Frontal cortex (tissue), 4 donors: ENCODE measurements at places on chromosomes 12 and 14. TPM values are rescaled to one million over a fixed set of nuclear protein-coding genes. Genes with fewer than 3 reads are reported as not detected.

- DNase-seq: no peak
Observed at GRCh38 chr14:63877550-63877939, 24.7 kb downstream of the SYNE2 start.

DNA sequence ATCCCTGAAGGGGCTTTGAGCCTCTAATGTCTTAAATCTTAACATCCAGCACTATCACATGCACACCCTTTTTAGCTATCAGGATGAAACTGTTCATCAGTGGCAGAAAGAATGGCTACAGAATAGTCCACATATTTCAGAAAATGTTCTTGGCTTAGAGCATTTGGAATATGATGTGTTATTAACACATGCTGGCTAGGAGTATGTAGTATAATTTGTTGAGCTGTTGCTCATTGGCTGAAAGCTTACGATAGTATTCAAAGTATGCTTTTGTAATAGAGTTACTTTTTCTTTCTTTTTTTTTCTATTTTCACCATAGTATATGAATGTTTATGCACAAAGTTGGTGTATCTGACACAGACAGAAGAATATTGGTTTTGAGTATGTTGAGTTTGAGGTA is 55.1 kb downstream of the MNAT1 start:
- no peak for DNase-seq

DNA sequence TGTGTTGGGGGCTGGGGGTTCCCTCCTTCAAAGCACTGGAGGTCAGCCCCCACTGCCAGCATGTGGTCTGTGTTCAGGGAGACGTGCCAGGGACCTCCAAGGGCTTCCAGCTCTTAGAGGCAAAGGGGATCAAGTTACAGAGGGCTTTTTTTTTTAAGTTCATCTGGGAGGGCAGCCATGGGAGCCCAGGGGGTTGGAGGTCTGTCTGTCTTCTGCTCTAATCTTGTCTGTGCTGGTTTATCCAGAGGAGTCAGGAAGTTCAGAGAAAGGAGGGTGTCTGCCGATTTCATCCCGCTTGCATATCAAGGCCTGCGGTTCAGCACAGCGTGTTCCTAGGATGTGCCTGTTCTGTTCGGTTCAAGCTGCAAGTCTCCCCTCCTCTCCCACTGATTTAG is 72.2 kb downstream of the TMEM132C start:
- no peak for DNase-seq

GRCh38 chr14:39266525-39266870 is 32.8 kb downstream of the MIA2 start:
- no peak for DNase-seq

DNA sequence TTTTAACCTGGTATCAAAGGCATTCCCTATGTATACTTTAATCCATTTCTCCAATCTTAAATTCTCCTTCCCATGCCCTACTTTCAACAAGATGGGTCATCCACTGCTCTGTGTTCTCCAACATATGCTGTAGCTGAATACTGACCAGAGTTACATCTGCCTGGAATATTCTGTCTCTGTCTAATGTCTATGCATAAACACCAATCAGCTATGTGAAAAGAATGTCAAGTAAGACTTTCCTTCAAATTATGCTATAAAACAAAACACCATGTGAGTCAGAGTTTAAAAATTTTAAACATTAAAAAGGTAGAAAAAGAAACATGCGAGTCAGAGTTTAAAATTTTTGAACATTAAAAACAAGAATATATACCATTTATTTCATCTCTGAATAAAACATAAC is 19.3 kb downstream of the NT5DC3 start:
- DNase-seq: no peak

DNA sequence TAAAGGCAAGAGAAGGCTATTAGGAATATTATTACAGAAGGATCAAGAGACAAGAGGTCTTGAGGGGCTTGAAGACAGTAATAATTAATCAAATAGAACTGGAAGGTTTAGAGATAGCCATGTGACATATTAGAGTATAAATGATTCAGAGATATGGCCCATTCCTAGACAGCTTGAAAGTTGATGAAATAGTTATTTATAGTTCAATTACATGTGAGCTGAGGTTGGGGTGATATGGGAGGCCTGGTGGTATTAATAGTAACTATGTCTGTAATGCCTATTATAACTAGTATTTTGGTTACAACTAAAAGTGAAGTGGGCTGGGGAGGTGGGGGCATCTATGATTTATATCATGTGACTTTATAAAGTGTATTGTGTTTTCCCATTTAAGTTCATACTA is 14.1 kb upstream of the MIS18BP1 start:
- no peak for DNase-seq

DNA sequence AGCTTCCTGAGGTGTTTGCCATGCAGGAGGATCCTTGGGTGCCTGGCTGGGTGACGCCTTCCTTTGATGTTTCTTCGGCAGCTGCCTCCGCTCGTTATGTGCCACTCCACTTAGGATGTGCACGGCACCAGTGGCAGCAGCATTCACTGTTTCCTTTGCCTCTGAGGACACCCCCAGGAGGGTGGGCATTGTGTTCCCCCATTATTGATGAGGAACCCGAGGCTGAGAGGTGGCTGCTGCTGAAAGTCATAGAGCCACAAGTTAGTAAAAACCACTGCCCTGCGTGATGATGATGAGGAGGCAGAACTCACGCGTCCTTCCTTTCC is 41.2 kb downstream of the EP400 start:
- DNase-seq: no peak

DNA sequence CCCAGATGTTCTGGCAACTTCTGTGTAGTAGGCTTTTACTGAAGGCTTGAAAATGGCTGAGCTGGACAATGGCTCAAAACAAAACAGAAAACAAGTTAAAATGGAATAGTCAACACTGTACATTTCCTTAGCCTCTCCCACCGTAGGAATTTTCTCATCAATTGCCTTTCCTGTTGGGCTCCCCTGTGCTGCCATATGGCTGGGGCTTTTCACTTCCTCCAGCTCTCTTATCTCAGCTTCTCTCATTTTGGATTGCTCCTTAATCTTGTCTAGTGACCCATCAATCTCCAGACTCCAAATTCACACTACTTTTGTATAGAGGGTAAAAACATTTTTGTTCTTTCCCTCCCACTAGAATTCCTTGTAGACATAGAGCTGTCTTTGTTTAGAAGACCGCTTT is 50.4 kb upstream of the RPH3A start:
- DNase-seq: no peak

- DNase-seq: peak; percentile 29
Observed at GRCh38 chr12:7190268-7191055, 976 bp downstream of the PEX5 start.

DNA sequence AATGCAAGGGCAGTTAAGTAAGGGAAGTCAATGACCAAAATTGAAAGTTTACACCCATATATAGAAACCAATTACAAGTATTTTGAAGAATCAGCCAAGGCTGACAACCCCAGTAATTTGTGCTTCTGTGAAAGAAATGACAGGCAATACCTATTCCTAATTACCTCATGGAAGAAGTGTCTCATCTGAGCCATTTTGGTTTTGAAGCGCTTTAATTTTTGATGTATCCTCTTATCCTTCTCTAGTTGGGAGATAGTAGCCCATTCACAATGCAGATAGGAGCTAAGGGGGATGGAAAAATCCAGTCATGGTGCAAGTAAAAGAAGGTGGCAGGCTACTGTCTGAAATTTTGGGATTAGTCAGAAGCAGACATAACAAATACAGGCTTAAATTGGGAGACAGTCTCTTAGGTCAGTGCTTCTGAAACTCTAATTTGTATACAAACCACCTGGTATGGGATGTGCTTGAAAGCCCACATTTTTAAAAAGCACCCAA is 30.4 kb upstream of the SUPT16H start:
- DNase-seq: no peak

- no peak for DNase-seq
Observed at GRCh38 chr14:104794631-104794992, 936 bp downstream of the AKT1 start.

GRCh38 chr12:26878661-26879119 is 45.7 kb upstream of the ITPR2 start:
- DNase-seq: peak; percentile 42

The NANOG gene
- total RNA-seq: not detected

The RBP5 gene
- not detected for total RNA-seq

The WNT1 gene
- total RNA-seq: not detected

The BIN2 gene
- 1.2 TPM for total RNA-seq

The OAS2 gene
- 0.82 TPM for total RNA-seq
